NCI-H2081 treated with DMSO at 0.1 percent for 48 hours (cell line): ENCODE measurements at places on chromosomes 7 and 10.

DNA sequence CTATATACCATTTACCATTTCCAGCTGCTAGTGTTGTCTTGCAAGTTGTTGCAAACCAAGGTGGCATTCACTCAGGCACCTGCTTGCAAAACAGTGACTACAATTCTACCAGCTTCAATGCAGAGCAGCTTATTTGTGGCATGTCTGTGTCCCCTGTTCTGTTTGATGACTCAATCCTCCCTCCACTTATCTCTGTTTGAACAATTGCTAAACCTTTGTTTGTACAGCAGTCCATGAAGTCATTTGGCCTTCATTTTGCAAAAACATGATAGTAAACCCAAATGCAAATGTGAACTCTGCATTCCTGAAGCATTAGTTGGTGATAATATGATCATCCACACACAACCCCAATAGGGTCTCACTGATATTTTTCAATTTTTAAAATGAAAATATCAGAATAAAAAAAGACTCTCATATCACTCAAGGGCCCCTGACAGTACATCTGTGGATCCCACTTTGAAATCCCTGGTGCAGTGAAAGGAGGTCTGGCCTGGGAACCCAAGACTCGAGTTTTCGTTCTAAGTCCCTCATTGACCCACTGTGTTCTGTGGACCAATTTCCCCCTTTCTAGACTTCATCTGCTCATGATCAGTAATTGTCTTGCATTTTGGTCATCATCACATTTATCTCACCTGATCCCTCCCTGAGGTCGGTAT lies 425.4 kb downstream of the RPS24 start:
- peak; percentile 67 for DNase-seq

- DNase-seq = no peak
These were observed 417.3 kb downstream of the RPS24 start for GRCh38 chr10:78450807-78451485.

DNA sequence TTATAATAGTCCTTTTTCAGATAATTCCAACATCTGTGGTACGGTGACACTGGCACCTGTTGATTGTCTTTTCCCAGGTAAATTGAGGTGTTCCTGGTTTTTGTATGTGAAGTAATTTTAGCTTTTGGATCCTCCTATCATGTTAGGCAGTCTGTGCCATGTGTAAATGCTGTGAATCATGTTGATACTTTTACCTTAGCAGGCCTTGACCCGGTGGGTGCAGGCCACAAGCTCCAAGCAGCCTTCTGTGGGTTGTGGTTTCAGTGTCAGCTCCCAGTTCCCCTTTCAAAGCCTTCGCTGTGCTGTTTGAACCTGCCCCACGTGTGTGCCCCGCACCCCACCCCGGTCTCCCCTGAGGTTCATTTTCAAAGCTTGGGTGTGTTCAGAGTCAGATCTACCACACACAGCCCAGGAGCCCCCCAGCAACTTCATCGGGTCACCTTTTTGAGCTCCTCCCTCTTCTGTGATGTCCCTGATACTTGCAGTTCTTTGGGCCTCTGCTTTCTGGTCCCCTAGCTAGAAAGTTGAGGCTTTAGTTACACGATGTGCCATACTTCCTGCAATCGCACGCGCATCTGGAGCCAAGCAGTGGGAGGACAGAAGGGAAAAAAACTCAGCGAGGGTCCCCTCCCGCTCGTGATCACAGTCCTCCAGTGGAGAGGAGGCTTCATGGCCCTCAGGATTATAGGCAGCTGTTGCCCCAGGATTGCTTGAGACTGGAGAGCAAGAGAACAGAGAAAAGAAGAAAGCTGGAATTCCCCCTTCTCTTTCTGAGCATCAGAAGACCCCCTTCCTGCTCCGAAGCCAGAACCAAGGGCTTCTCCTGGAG lies 8.7 kb upstream of the BHLHA15 start:
- no peak for DNase-seq

- peak; percentile 96 for DNase-seq
These were observed 43.2 kb upstream of the FAM20C start for GRCh38 chr7:148932-149790.

- no peak for DNase-seq
These were observed 51.2 kb upstream of the CARD11 start for GRCh38 chr7:3094701-3095445.

- no peak for DNase-seq
These were observed 456 bp upstream of the ACHE start for GRCh38 chr7:100895956-100896731.

DNA sequence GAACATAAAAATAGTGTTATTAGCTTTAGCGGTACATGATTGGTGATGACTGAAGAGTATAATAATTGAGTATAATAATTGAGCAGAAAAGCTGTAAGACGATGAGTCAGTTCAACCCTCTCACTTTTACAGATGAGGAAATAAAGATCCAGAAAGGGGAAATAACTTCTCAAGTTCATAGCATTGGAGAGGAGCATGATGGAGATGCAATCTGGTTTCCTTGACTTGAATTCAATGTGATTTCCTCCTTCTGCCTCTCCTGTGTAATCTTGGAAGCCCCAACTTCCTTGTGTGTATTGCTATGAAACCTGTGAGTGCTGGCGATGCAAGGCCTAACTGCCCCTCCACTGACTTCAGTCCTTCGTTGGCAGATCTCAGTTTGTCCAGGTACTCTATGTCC lies 265.1 kb downstream of the LRMDA start:
- DNase-seq = no peak

GRCh38 chr7:112122144-112122543 lies 84.1 kb downstream of the DOCK4 start:
- DNase-seq = no peak

GRCh38 chr7:20203316-20203715 lies 13.9 kb downstream of the MACC1 start:
- DNase-seq = no peak

DNA sequence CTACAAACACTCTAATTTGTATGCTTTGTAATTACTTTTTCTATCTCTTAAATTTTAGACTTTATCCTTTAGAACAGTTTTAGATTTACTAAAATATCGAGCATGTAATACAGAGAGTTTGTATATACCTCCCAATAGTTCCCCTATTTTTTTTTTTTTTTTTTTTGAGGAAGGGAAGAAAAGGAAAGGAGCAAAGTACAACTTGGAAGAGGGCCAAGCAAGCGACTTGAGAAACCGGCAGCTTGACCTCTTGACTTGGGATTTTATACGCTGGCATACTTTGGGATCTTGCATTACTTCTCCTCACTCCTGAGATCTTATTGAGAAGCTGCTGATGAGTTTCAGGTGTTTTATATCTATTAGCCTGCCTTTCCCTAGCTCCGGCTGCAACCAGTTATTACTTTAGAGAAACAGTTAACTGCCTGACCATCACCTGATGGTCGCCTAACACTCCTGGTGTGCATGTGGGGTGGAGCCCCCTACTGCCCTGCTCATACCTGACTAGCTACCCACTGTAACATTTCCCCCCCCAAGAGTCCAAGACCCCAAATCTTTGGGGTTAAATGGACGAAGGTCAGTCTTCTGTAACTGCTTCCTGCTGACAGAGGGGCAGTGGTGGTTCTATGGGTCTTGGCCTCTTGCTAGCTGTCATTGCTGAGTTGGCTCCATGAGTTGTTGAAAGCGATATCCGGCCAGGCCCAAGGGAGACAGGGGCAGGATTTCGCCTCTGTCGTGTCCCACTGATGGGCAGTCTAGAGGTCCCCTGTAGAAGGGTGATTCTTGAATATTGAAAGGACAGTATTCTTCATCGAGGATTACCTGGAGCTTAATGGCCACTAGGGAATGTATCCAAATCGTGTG lies 28.5 kb downstream of the MKLN1 start:
- DNase-seq = no peak

DNA sequence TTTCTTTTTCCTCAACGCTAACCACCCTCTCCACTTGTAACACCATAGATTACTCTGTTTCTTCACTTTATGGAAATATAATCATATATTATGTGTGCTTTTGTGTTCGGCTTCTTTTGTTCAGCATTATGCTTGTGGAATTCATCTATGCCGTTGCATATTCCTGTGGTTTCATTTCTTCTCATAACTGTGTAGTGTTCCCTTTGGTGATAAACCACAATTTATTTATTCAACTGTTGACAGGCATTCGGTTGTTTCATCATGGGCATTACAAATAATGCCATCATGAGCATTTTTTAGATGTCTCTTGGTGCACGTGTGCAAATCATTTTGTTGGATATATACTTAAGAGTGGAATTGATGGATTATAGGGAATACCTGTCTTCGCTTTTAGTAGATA lies 12.1 kb downstream of the AVL9 start:
- no peak for DNase-seq

DNA sequence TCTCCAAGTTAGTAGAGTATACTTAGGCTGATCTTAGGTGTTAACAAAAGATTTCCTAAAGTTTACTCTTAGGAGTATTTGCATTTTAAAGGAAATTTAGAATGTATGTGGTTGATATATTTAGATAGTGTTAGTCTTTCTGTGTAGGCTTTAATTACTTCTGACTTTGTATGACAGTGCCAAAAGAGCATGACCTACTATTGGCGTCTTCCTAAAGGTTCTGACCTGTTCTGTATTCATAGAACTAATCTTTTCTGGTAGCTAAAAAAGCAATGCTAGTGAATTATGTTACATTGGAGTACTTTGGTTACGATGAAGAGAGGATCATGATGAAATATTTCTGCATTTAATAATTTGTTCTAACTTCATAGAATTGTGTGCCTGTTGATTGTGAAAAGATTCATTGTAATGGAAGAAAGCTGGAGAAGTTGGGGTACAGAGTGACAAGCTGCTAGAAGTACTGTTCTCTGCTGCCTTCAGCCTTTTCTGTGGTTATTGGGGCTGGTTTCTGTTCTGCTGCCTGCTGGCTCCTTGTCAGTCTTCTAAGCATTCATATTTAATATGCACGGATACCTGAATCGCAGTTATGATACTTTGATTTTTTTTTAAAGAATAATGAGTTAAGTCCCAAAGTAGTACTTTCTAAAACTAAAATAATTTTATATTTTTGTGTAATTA lies 13.2 kb downstream of the WAC start:
- no peak for DNase-seq

DNA sequence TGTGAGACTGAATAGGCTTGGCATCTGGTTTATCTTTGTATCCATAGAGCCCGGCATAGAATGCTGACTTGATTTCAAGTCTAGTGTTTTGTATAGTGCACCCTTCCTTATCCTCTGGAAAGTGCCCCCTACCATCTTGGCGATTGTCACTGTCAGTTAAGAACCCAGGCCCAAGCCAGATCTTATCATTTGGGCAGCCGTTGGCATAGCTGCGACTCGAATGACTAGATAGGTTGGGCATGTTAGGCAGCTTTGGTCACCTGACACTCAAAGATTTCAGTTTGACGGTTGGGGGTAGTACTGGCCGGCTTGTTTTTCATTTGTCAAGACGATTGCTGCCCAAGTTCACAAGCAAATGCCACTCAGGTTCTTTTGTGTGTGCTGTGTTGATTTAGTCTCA lies 6.6 kb downstream of the NIPSNAP2 start:
- DNase-seq = no peak

- DNase-seq = no peak
These were observed 76.4 kb downstream of the MMRN2 start for GRCh38 chr10:86880971-86881370.

GRCh38 chr7:42227541-42227935 lies 9.5 kb downstream of the GLI3 start:
- no peak for DNase-seq

- no peak for DNase-seq
These were observed 62.2 kb downstream of the AKR1E2 start for GRCh38 chr10:4888236-4888635.

- no peak for DNase-seq
These were observed 297.0 kb upstream of the PITRM1 start for GRCh38 chr10:3469639-3470020.

DNA sequence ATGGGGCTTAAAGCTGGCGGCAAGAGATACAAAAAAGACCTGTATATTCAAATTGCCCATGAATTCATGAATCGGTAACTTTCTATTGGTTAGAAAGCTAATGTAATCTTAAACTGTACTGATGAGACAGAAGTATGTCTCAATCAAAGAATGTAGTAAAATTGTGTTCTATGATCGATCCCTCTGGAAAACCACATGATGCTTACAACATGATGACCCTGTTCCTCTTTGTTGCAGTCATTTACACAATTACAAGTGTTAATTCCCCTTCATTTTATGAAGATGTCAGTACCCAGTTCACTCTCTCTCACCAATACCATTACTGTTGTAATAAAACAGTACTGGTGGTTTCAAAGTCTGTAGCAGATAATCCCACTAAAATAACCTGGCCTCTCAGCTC lies 10.1 kb downstream of the KIF5B start:
- DNase-seq = no peak

DNA sequence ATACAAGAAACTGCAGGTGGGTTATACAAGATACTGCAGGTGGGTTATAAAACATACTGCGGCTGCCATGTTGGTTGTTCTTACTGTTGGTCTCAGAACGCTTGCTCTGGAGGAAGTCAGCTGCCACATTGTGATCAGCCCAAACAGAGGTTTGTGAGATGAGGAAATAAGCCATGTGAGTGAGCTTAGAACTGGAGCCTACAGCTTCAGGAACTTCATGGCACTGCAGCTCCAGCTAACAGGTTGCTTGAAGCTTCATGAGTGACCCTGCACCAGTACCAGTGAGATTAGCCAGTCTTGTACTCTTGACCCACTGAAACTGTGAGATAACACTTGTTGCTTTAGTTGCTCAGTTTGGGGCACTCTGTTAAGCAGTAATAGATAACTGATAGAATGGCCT lies 74.5 kb upstream of the PRKCQ start:
- no peak for DNase-seq

GRCh38 chr7:630111-630511 lies 96.4 kb upstream of the DNAAF5 start:
- DNase-seq = no peak

- DNase-seq = no peak
These were observed 108.4 kb upstream of the ZWINT start for GRCh38 chr10:56469482-56469881.

- no peak for DNase-seq
These were observed 11.3 kb downstream of the TSPAN14 start for GRCh38 chr10:80465451-80465835.

GRCh38 chr10:93390306-93391090 lies 91.6 kb downstream of the MYOF start:
- no peak for DNase-seq

DNA sequence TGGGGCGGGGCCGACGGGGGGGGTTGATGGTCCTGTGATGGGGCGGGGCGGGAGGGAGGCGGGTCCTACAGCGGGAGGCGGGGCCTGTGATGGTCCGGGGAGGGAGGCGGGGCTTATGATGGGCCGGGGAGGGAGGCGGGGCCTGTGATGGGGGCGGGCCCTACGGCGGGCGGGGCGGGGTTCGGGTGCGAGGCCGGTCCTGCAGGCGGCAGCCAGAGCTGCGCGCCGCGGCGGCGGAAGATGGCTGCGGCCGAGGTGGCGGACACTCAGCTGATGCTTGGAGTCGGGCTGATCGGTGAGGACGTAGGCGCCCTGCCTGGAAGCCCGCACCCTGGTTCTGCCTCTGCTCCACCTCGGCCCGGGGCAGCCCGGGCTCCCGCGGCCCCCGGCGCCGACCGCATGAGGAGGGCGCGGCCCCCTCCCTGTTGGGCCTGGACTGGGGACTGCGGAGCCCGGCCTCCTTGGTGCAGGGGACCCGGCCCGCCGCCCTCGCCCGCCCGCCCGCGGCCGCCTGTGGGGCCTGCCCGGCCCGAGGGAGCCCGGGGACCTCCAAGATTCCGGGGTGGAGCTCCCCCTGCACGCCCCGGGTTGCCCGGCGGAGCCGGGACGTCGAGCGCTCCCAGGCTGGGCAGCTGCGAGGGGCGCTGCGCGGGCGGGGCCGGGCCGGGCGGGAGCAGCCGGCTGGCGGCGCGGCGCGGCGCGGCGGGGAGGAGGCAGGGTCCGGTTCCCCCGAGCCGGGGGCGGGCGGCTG lies at the start of gene DENND10:
Gene DENND10, plus strand, starts transcription at position 211 of the 751 bp plus-strand sequence. Its CDS starts 30 bp downstream, at position 241.
- no peak for DNase-seq
